ENCODE measurements at places on chromosomes 5 and 9.

DNA sequence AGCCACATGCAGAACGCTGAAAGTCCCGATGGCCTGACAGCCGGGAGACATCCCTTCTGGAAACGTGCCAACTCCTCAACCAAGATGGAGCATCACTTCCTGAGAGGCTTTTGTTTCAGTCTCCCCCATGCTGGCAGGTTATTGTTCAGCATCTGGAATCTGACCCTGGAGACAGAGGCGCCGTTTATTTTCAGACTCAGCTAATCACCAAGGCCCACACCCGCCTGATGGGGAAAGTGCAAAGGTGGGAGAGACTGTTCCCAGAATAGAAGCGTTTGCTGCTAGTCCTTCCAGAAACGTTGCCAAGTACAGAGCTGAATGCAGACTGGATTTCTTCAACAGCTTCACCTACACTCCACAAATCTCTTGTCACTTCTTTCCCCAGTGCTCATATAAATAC lies 41.8 kb upstream of the S1PR3 start:
- no peak for DNase-seq

GRCh38 chr9:133792721-133793470 lies 54.7 kb upstream of the SARDH start:
- peak; percentile 100 for DNase-seq

DNA sequence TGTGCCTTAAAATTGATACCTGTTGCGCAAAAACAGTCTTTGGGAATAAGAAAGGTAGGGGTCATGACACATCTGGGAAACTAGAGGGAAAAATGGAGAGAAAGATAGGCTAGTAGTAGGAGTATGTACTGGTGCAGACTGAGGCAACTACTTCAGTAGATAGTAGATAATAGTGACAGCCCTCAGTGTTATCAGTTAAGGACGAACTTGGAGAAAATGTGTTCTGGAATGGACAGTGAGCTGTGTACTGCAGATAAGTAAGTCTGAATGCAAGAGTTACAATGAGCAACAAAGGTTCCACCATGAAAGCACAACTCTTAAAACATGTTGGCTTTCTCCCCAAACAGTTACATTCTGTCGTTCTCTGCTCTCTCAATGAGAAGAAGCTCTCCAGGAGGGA lies 6.5 kb upstream of the INSL6 start:
- no peak for DNase-seq

- no peak for DNase-seq
Observed at GRCh38 chr5:78507531-78507930, 141.0 kb downstream of the LHFPL2 start.

DNA sequence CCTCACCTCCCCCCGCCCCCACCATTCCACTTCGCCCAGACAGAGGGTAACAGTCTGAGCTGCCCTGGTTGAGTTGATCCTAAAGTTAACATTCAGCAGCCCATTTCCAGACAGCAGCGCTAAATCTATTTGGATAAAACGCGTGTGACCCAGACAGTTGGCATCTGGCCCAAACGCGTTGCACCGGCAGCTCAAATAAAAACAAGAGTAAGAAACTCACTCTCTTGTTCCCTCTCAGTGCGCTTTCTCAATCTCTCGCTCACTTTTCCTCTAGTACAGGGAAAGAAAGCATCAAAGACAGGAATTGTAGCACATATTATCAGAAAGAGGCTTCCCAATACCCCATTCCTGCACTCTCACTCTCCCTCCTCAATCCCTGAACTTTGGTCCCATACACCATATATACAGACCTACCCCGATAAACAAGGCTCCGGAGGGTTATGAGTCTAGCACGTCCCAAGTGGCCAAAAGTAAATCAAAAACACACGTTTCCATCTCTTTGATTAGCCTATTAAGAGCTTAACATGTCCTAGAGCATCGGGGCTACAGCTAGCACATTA lies 1.3 kb downstream of the ADAMTS6 start:
- no peak for DNase-seq

GRCh38 chr9:133837627-133838597 lies 99.8 kb upstream of the SARDH start:
- DNase-seq, result no peak

DNA sequence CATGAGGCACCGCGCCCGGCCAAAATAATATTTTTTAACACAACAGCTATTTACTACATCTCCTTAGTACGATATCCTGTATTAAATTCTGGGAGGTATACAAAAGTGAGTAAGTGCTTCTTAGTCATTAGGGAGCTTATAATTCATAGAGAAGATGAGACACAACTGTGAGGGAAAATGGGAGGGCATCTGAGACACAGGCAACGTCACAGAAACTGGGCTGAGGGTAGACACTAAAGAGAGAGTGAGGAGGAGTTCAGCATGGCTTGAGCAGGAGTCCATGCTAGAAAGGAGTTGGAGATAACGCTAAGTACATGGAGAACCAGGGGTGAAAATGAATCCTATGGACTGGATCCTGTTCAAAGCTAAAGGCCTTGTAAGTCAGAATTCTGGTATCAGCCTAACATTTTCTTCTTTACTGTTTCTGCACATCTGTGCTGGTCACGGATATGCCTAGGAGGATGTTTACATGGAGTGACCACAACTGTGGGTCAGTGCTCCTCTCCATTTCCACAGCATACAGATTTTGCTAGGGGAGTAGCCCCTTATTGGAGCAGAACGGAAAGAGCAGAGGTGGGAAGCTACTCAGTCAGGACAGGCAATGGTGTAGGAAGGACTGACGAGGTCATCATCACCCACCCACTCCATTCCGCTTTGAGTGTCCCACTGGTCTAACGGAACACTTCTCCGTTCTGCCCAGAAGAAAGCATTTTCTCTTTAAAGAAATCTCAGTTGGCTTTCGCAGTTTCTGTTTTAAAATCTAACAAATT lies 310.4 kb upstream of the EFNA5 start:
- no peak for DNase-seq

GRCh38 chr9:68546596-68547390 lies 6.1 kb upstream of the TMEM252 start:
- DNase-seq, result no peak

- DNase-seq, result no peak
Observed at GRCh38 chr5:155826611-155827507, 500.1 kb upstream of the SGCD start.

DNA sequence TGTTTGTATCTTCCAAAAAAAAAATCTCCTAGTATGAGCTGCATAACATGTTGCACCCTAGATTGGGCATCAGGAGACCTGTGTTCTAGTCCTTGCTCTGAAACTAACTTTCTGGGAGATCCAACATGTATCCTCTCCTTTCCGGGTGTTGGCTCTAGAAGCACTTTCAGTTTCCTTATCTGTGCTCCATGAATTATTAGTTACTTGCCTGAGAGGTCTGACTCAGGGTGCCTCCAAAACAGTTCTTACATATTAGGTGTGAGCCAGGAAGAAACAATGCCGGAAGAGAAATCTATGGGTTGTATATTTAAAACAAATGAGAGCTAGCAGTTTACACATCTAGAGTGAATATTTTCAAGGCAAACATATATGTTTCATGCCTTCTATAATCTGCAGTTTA lies 36.7 kb upstream of the SLC36A2 start:
- DNase-seq, result no peak

GRCh38 chr5:90854169-90854568 lies 295.6 kb downstream of the ADGRV1 start:
- DNase-seq, result no peak

- DNase-seq, result no peak
Observed at GRCh38 chr5:7902666-7903625, 34.0 kb downstream of the MTRR start.

Measured in osteoblast (primary cell).